Right lobe of liver (tissue), 6 donors: ENCODE measurements at places on chromosomes 5 and 9. TPM values are rescaled to one million over a fixed set of nuclear protein-coding genes. Genes with fewer than 3 reads are reported as not detected.

DNA sequence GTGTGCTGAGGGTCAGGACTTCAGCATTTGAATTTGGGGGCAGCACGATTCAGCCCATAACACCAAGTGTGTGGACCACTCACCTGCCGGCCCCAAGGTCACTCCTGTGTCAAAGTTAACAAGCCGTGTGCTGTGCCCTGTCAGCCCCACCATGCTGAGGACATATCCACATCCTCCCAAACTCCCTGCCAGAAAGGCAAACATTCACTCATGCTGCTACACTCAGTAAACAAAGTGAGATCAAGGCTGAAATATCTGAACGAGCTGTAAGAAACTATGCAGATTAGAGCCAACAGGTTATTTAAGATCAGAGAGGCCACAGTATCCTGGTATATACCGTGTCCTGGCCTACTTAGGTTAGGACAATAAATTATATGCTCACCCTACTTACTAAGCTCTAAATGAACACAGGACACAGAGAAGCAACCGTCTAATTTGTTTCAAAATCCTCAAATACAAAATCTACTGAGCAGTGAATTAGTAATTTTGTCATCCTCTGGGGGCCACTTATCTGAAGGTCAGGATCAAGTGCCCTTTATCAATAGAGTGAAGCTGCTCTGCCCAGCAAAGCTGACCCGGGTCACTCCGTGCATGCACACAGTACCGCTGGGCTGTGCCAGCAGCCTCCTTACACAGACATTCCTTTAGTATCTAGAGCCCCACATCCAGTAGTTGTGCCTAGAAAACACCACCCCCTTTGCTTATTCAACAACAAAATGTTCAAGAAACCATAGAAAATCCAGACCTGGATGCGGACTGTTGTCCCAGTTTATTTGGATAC lies 28.2 kb downstream of the RETREG1 start:
- peaks cover 3% of the 10 kb centered on the region for H3K4me1 ChIP-seq
- DNase-seq = peak; percentile 85
- peak overlapping the region; percentile 77 for H3K27ac ChIP-seq
- no peaks in the 10 kb centered on the region for H3K27me3 ChIP-seq
- H3K4me3 ChIP-seq = no peak overlapping the region

DNA sequence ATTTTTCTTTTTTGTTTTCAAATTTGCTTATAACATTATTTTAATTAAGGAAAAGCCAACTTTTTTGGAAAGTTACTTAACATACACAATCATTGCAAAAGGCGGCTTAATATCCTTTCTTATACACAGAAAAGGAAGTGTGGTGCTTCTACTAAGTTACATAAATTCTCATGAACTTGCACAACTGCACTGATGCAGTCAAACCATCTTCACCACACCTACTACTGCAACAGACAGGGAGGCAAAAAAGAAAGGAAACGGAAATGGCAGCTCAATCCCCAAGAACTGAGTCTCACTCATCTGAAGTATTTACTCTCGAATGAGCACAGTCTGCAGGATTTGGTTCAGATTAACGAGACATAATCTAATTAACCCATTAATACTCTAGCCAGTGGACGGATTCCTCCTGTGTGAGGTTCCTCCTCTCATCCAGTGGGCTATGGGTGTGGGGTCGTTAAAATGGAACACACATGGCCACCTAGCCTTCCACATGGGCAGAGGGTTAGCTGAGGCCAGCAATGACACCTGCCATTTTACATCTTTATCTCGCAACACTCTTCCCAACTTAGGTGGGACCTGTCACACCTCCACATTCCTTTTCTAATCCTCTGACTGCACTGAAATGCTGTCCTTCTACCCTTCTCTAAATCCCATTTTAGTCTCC lies 30.0 kb downstream of the GOLM1 start:
- no peak overlapping the region for H3K27ac ChIP-seq
- H3K4me3 ChIP-seq = no peak overlapping the region
- H3K36me3 ChIP-seq = no peaks in the 10 kb centered on the region
- no peaks in the 10 kb centered on the region for H3K27me3 ChIP-seq

Gene SPAAR
- 0.49 TPM for total RNA-seq

GRCh38 chr5:15260356-15261268 lies 239.4 kb upstream of the FBXL7 start:
- no peaks in the 10 kb centered on the region for H3K36me3 ChIP-seq
- no peaks in the 10 kb centered on the region for H3K27me3 ChIP-seq
- no peaks in the 10 kb centered on the region for H3K4me1 ChIP-seq
- H3K27ac ChIP-seq = no peak overlapping the region
- H3K4me3 ChIP-seq = no peak overlapping the region

DNA sequence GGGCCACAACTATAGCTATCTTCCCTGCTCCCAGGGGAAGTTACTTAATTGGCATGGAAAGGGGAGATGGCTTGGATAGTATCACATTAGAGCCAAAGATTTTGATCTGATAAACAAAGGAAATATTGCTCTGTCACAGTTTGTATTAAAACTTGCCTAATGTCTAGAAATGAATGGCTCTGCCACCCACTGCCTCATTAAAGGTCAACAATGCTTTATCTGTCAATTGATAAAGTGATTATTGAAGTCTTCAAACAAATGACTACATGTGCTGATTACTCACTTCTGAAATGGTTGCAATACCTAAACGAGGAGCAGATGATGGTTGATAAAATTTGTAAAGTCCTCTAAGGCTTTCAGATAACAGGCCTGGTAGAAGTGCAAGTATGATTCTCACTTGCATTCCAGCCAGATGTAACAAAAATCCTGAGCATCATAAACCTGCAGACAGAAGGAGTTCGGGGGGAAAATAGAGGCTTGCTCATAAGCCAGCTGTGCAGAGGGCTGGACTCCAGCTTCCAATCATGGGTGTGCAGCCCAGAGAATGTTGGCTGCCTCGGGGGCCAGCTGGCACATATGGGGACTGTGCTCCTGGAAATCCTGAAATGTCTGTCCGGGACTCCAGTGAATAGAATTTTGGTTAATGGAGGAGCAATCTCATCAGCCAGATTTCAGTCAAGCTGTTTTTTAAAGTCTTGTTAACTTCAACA lies 200.5 kb upstream of the SLC27A6 start:
- H3K27ac ChIP-seq = no peak overlapping the region
- no peaks in the 10 kb centered on the region for H3K4me1 ChIP-seq
- no peaks in the 10 kb centered on the region for H3K27me3 ChIP-seq
- no peaks in the 10 kb centered on the region for H3K36me3 ChIP-seq

DNA sequence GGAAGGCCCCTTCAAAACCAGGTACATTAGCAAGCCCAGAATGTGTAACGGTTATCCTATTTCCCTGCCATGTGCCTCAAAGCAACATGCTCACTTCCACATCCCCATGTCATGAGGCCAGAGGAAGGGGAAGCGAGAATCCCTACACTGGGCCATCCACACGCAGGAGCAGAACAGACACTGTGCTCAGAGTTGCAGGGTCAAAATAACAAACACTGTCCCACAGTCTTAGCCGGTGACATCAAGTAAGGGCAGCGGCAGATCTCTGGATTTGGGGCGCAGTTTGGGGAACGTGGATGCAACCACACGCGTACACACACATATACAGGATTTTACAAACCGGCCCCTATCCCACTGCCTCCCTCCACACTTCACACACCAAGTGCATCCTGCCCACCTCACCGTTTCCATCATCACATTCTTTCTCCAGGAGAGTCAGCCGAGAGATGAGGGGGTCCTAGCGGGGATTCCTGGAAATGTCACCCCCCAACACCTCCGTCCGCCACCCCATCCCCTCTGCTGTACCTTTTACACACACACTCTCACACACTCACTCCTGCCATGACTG lies 776 bp downstream of the APBA1 start:
- H3K27me3 ChIP-seq = no peaks in the 10 kb centered on the region
- no peaks in the 10 kb centered on the region for H3K36me3 ChIP-seq
- H3K4me3 ChIP-seq = peak overlapping the region; percentile 76
- peak overlapping the region; percentile 84 for H3K27ac ChIP-seq
- peaks cover 4% of the 10 kb centered on the region for H3K4me1 ChIP-seq

DNA sequence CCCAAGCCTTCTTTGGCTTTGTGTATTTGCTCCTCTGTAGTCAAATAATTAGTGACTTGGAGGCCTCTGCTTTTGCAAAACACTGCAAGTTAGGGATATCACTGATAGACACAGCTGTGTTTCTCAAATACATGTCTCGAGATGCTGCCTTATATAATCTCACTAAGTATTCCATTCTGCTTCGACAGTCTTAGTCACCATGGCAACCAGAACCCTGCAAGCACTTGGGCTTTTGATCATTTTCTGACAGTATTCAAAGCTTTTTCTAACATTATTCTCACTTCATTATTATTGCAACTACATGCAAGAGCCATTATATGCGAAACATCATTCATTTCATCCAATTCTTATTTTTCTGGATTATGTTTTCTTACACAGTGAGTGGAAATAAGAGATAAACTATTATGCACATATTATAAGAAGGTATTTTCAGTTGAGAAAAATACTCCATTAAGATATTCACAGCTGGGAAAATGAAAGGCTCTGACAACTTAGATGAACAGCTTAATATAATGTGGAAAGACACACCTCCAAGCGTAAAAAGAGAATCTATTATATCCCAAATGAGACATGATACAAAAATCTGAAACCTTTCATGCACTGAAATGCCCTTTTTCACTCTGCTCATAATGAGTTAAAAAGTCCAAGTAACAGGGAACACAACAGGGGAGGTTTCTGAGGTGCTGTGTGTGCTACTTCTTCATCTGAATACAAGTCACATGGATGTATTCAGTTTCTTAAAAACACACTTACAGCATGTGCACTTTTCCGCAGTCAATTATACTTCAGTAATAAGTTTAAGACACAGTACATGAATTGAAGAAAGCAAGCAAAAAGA lies 93.9 kb downstream of the SCAI start:
- H3K4me3 ChIP-seq = no peak overlapping the region
- H3K36me3 ChIP-seq = no peaks in the 10 kb centered on the region
- no peaks in the 10 kb centered on the region for H3K4me1 ChIP-seq
- no peak for DNase-seq

- H3K36me3 ChIP-seq = no peaks in the 10 kb centered on the region
- H3K4me1 ChIP-seq = no peaks in the 10 kb centered on the region
- DNase-seq = no peak
- H3K27me3 ChIP-seq = no peaks in the 10 kb centered on the region
- H3K27ac ChIP-seq = no peak overlapping the region
Measured at GRCh38 chr9:113677057-113677456, 199.1 kb upstream of the ZNF618 start.

- H3K27me3 ChIP-seq = no peaks in the 10 kb centered on the region
- no peak overlapping the region for H3K4me3 ChIP-seq
- H3K36me3 ChIP-seq = no peaks in the 10 kb centered on the region
- no peak for DNase-seq
Measured at GRCh38 chr5:170442921-170443320, 53.8 kb upstream of the KCNMB1 start.

DNA sequence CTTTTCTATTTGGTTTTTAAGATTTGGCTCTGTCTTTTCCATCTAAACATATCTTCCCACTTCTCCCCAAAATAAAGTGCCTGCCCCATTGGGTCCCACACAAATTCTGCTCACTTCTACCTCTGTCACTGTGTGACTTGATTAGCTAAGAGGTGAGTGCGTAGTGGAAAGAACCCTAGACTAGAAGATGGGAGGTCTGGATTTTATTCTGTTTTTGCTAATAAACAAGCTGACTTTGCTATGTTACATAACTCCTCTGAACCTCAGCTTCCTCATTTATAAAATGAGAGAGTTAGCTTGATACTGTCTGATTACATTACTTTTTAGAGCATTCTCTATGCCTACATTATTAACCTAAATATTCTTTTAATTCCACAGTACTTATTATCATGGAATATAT lies 51.3 kb upstream of the PTGER4 start:
- DNase-seq = no peak
- H3K4me3 ChIP-seq = no peak overlapping the region
- no peaks in the 10 kb centered on the region for H3K36me3 ChIP-seq
- H3K4me1 ChIP-seq = no peaks in the 10 kb centered on the region
- H3K27me3 ChIP-seq = no peaks in the 10 kb centered on the region

DNA sequence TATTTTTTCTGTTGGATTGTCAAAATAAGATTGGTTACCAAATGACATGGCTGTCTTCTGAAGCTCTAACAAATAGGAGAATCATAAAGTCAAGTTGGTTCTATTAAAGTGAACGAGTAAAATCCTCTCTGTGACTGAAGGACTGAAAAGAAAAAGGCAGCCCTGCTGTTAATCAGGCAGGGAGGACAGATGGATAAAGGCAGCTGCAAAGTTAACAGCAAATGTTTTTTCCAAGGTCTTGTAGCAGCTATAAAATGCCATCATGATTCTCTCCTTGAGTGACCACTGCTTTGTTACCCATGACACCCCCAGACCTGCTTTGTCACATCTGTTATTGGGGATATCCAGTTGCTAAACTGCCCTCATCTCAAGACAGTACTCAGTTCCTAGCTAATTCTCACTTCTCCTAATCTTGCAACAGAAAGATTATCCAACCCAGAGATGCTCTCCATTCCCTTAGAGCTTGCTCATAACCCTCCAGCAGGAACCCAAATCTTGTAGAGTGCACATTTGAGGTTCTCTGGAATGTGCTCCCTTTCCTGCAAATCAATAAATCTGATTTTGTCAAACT lies 89.7 kb upstream of the PARP8 start:
- no peak for DNase-seq
- peaks cover 5% of the 10 kb centered on the region for H3K27me3 ChIP-seq
- H3K4me3 ChIP-seq = no peak overlapping the region
- H3K4me1 ChIP-seq = no peaks in the 10 kb centered on the region
- no peak overlapping the region for H3K27ac ChIP-seq
- H3K36me3 ChIP-seq = no peaks in the 10 kb centered on the region

Gene HTR4
- not detected for total RNA-seq

DNA sequence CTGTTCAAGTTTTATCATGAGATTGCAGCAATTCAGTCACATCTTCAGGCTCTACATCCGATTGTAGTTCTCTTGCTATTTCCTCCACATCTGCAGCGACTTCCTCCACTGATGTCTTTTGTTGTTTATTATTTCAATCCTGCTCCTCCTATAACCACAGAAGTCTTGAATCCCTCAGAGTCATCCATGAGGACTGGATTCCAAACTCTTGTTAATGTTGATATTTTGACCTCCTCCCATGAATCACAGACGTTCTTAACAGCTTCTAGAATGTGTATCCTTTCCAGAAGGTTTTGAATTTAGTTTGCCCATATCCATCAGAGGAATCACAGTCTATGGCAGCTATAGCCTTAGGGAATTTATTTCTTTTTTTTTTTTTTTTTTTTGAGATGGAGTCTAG lies 3.6 kb downstream of the FBXO38 start:
- H3K4me3 ChIP-seq = no peak overlapping the region
- no peaks in the 10 kb centered on the region for H3K36me3 ChIP-seq
- peaks cover 12% of the 10 kb centered on the region for H3K4me1 ChIP-seq
- H3K27ac ChIP-seq = no peak overlapping the region
- H3K27me3 ChIP-seq = no peaks in the 10 kb centered on the region

- H3K36me3 ChIP-seq = no peaks in the 10 kb centered on the region
- H3K27me3 ChIP-seq = no peaks in the 10 kb centered on the region
- DNase-seq = no peak
- no peak overlapping the region for H3K27ac ChIP-seq
Measured at GRCh38 chr5:130549884-130550561, 615.0 kb downstream of the HINT1 start.
